Stimulated activated CD4-positive, alpha-beta T cell treated with anti-CD3 and anti-CD28 coated beads, Interleukin-1b, Interleukin-23, amount 100 ng/mL, for 48 hours (primary cell): ENCODE measurements at places on chromosomes 5 and 9.

GRCh38 chr5:32173267-32174010 lies 680 bp downstream of the GOLPH3 start:
- peak; percentile 41 for DNase-seq

DNA sequence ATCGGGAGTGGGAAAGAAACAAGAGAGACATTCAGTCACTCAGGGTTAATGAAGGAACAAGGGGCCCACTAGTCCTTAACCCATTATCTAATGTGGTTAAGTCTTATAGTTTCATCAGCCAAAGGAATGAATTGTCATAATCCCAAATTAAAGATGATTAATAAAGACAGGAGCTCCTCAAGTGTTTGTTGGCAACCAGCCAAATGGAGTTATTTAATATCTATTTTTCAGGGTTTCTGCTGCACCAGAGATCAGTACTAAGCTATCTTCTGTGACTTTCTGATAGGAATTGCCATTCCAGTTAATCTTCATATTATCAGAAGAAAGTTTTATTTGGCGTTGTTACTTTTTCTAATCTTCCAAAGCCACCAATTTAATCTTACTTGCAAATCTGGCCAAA lies 34.0 kb upstream of the FCHO2 start:
- DNase-seq: no peak

DNA sequence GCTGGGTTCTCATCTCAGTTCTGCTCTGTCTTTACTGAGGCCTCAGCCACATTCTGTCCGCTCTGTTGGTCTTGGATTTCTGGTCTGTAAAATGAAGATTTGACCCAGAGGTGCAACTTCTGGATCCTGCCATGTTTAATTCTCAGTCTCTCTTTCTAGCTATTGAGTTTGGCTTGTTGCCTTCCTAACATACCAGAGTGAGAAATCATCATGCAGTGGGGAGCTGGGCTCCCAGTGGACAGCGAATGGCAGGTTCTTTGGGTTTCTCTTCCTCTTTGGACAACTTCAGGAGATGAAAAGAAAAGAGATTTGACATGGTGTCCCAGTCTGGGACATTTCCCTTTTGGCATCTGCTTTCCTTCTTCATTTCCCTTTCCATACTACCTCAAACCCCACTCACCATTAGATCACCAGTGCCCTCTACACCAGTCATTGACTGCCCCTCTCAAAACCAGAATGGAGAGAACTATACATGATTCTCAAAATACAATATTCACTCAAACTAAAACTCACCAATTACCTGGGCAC lies 334.7 kb downstream of the ACTL7B start:
- DNase-seq: no peak

- DNase-seq: no peak
Measured at GRCh38 chr9:129109952-129110739, 447 bp downstream of the CRAT start.

DNA sequence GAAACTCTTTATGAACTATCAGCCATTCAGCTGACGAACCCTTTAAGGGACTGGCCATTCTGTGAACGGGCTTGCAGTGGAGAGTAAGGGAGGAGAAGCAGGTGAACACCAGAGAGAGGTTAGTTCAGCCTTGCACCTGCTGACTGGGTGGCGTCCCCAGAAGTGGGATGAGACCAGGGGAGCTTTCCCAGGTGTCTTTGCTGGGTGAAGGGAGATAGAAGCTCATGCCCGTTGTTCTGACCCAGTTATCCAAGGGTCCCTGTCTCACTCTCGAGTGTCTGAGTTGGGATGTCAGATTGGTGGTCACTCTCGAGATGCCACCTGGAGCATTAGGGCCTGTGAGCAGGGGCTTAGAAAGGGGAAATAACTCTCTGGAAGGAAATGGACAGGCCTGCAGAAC lies 68.7 kb downstream of the MSX2 start:
- DNase-seq: no peak

GRCh38 chr9:17332115-17332514 lies 197.3 kb downstream of the CNTLN start:
- DNase-seq: no peak
